CD4-positive, alpha-beta T cell treated with Interleukin-17A for 4 hours (primary cell): ENCODE measurements at places on chromosomes 5 and 9.

- DNase-seq, result no peak
Measured at GRCh38 chr5:96506866-96507527, 73.9 kb upstream of the PCSK1 start.

DNA sequence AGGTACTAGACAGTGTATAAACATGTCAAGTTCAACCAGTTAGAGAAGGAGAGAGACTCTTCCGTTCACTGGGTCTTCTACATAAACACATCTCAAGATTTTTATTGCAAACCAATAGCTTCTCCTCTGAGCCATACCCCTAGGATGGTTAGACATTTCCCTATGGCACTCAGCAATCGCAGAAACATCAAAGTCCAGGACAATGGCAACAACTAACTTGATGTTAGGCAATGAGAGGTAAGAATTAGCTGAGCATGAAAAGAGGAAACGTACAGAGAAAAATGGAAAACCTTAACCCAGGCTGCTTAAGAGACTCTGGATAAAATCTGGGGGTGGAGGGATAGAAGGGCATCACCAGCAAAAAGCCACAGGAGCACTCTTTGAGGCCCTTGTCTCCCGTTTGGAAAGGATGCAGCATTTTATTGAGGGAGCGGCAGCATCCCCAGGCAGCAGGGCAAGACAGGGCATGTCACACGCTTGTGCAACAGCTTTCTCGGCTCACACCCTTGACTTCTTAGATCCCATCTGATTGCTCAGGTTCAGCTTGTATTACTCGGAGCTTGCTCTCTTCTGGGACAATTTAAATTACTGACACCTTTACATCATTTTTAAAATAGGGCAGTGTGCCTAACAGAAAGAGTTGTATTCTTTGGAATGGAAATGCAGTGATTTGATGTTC, 8.6 kb upstream of the PSAT1 start:
- no peak for DNase-seq

DNA sequence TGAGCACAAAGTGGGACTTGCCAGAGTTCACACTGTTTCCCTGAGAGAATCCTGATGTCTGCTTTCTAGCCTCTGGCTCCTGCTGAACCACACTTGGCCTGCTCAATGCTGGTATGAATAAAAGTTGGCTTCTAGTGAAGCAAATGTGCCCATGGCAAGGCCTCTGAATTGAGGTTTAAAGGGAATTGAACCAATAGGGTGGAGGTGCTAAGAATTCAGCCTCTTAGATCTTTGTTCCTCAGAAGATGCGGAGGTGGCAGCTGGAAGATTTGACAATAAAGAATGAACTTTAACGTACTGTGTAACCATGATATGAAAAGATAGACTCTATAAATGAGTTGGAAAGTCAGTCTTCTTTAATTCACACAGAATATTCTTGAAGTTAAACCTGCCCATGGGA, 57.2 kb downstream of the RASGRF2 start:
- no peak for DNase-seq

DNA sequence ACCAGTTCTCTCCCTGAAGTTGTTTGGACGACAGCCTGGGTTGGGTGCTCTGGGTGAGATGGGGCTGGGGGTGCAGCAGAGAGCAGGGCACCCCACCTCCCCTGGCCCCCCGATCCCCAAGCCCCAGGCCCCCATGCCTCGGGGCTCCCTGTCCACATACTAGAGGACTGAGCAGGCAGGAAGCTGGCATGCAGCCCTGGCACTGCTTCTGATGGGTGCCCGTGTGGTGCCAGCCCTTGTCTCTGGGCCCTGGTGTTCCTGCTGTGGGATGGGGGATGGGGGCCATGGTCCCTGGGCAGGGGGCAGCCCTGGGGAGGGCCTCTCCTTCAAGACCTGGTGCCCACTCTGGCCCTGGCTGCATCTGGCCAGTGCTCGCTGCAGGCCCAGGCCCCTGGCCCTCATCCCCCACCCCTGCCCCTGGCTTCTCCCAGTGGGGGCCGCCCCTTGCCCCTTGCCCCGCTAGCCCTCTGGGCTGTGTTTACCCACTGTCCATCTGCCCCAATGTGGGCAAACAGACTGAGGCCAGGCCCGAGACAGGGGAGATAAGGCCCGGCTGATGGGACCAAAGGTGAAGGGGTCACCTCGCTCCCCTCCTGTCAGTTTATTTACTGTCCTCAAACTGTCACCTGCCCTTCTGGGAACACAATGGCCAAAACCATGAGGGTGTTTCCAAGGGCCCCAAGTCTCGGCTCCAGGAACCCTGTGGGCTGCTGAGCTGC, 67.3 kb upstream of the RXRA start:
- no peak for DNase-seq
